ENCODE measurements at places on chromosomes 1 and 21.

GRCh38 chr21:45524756-45525152 lies 17.5 kb downstream of the SLC19A1 start:
- no peak for DNase-seq

DNA sequence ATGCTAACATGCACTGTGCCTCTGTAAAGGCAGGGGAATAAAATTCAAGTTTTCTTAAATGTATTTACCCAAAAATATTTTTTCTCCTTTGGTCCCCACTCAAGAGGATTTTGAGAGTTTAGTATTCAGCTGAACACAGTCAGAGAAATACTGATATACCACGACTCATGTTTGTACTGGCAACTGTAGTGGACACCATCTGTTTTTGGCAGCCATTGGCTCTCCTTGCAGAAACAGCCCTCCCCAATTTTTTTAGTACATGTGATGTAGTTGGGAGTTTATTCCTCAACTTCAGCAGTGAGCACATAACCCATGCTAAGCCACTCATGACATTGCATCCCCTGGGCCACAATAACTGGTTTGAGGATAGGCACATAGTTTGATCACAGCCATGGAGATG lies 154.8 kb upstream of the POU3F1 start:
- DNase-seq: no peak

- no peak for DNase-seq
These were observed 2.4 kb upstream of the TARS2 start for GRCh38 chr1:150484861-150485260.

DNA sequence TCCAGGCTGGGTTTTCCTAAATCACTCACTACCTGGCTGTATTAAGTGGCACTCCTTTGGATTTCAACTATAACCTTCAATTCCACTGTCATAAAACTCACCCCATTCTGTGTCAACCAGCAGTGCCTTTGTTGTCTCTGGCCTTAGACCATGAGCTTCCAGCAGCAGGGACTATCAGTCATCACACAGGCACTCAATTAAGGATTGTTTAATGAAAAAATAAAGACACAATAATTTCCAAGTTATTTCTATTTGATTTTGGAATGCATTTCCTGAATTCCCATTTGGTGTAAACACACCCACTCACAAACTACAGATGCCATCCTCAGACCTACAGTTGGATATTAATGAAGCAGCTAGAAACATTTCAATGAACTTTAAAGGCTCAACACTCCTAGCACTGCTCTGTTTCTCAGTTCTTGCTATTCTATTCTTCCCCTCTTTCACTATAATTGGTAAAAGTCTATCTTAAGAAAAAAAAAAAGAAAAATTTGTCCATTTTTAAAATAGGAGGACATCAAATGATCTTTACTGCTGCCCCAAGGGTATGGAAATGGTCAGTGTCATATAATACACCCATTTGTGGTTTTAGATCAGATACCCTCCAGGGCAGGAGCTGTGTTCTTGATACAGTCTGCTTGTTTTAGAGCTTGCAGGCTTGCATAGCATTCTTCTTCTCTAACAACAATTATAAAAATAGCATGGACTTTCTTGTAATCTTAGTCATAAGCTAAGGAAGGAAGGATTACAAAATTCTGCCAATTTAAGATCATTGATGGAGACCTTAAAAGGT lies 156.4 kb downstream of the PTGER3 start:
- no peak for DNase-seq

- DNase-seq: no peak
These were observed 105.3 kb upstream of the SLC45A1 start for GRCh38 chr1:8212580-8213031.

DNA sequence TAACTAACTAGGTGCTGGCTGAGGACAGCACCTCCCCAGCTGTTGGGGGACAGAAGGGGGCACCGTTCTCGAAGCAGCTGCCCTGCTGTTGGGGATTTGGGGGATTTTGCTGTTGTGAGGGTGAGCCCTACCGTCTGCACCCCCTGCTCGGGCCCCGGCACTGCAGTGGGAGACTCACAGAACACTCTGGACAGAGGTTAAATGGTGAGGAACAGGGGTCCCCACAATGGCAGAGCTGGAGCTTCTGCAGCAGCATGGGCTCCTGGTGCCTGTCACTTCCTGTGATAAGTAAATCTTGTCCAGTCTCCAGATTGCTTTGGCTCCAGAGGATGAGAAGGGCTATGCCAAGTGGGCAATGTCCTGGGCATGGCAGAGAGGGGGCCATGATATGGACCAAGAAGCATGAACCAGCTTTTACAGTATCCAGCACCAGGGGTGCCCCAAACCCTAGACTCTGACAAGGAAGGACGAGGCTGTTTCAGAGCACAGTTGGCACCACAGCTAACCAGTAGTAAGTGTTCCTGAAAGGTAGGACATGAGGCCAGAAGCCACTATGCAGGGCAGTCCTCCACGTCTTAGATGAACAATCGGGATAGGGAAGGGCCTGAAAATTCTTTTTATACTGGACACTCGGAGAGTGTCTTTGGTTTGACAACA lies 365.1 kb upstream of the VAMP3 start:
- DNase-seq: no peak

DNA sequence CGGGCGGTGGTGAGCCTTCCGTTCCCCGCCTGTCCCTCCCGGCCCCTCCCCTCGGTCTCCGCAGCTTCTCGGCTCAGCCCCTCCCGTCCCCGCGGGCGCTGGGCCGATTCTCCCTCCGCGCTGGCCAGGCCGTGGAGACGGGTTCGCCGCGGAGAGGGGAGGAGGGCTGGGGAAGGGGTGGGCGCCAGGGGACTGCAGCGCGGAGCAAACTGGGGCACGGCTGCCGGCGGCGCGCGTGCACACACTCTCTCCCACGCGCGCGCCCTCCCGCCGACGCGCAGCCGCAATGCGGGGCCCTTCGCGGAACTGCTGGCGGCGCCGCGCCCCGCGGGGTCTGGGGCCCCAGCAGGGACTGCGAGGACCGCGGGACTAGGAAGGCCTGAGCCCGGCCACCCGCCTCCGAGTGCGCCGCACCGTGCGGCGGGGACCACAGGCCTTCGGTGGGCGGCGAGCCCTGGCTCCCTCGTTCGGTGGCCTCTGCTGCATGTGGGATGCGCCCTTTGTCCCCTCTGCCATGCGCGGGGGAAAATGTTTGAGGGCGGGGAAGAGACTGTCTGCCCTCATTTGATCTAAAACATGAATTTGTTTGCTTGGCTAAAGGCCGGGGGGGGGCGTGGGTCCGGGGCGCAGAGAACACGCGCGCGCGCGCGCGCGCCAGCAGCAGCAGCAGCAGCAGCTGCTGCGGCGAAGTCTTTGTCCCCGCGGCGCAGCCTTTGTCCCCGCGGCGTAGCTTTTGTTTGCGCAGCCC lies 90.7 kb upstream of the VAMP3 start:
- peak; percentile 21 for DNase-seq

- peak; percentile 81 for DNase-seq
These were observed at the start of gene RUNX3 for GRCh38 chr1:24930260-24931145. RUNX3 (minus strand) TSS chr1:24930276; CDS start chr1:24929868, 408 bp downstream.

DNA sequence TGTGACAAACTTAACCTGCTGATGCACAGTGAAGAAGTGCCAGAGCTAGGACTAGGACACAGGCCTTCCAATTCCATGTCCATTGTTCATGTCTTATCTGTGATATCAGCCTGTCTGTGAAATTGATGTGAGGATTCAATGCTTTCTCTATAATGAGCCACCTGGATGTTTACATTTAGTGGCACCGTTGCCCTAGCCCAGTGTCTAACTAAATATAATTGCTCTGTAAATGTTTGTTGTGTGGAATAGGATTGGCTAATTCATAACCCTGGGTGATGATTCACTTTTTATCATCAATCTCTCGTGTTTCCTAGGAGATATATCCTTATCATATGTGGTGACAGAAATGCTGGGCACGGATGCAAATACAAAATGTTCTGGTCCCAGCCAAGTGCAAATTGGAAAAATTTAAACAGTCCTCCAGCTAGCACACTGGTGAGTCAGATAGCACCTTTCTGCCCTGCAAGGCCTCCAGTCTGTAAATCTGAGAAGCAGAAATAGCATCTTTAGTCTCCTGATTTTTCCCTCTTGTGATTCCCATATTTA lies 46.9 kb upstream of the GNG12 start:
- DNase-seq: no peak
